Tongue (tissue), 3 donors: ENCODE measurements at places on chromosomes 1 and 21. TPM values are rescaled to one million over a fixed set of nuclear protein-coding genes. Genes with fewer than 3 reads are reported as not detected.

DNA sequence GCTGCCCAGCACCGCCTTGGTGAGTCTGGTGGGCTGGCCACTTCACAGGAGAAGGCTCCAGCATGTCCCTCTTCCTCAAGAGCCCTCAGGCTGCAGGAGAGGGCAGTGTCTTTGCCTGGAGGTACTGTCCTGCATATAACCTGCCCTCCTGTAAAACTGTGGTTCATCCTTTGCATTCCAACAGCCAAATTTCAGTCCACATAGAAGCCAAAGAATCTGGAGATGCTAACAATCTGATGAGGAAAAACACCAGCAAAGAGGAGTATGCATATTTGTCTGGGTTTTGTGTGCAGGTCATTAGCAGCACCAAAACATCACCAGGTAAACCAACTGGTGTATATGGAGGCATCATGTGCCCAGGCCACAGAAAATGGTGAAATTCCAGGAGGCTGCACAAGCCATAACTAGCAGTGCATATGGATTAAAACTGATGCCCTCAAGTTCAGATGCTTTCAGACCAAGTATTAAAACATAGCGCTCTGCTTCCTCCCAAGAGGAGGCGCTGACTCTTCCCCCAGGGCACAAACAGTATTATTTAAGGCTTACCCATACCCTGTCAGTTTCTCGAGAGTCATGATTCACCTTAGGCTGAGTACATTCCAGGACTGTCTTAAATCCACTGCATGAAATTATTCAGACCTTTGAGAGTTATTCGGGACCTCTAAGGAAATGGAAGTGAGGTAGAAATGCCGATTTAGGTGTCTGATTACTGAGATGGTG is 150.5 kb upstream of the COA6 start:
- no peak for DNase-seq

DNA sequence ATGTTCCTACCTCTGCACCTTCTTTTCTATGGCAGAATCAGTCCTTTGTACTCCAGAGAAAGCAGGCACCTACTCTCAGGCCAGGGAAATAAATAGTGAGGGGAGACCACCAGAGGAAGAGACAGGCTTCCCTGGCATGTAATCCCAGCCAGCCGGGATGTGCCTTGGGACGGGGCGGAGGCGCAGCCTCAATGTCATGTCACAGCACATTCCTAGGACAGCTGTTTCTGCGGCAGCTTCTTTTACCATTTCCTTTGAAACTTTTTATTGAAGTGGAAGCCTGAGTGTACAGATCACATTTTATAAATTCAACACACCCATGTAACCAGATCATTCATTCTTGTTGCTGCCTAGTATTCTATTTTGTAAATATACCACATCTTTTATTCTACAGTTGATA is 67.9 kb upstream of the ZNF326 start:
- DNase-seq = peak; percentile 54

DNA sequence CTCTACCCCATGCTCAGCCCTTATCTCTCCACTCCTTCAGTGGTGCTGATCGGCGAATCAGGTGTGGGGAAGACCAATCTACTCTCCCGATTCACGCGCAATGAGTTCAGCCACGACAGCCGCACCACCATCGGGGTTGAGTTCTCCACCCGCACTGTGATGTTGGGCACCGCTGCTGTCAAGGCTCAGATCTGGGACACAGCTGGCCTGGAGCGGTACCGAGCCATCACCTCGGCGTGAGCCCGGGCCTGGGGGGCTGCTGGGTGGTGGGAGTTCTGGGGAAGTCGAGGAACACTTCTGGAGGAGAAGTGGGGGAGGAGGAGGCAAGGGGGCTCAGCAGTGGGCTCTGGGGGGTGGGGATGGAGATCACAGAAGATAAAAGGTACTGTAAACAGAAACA is 4.9 kb downstream of the RAB25 start:
- no peak for DNase-seq

GRCh38 chr1:30777904-30778153 is 20.3 kb upstream of the LAPTM5 start:
- DNase-seq = no peak

GRCh38 chr1:110485725-110486124 is 33.2 kb downstream of the KCNA10 start:
- no peak for DNase-seq

Gene NBPF6
- not detected for total RNA-seq

Gene ZNF669
- total RNA-seq = 5.4 TPM

Gene NCF2
- 9.2 TPM for total RNA-seq
